ENCODE measurements at places on chromosomes 4 and X. TPM values are rescaled to one million over a fixed set of nuclear protein-coding genes. Genes with fewer than 3 reads are reported as not detected.

The ATP2B3 gene
- not detected for total RNA-seq

The PI4K2B gene
- total RNA-seq, result 15.3 TPM

The MAGEA9B gene
- total RNA-seq, result not detected

The WAS gene
- 110 TPM for total RNA-seq

The MTMR8 gene
- 8.3 TPM for total RNA-seq

The DCX gene
- not detected for total RNA-seq

The SLC6A8 gene
- 1.4 TPM for total RNA-seq

The RADX gene
- total RNA-seq, result 15.6 TPM

The CCDC110 gene
- 0.90 TPM for total RNA-seq

The SPIN2A gene
- total RNA-seq, result 2.2 TPM

The ADAMTS3 gene
- not detected for total RNA-seq

The PASD1 gene
- total RNA-seq, result not detected

The KLF8 gene
- 5.4 TPM for total RNA-seq

The MOSPD2 gene
- total RNA-seq, result 14.0 TPM

The VBP1 gene
- total RNA-seq, result 30.8 TPM

The SFRP2 gene
- not detected for total RNA-seq

The ODAPH gene
- not detected for total RNA-seq

The SMARCA1 gene
- total RNA-seq, result 0.26 TPM

The SPANXN4 gene
- total RNA-seq, result not detected

The PHEX gene
- 0.35 TPM for total RNA-seq

The NEXMIF gene
- total RNA-seq, result 1.2 TPM

The AR gene
- total RNA-seq, result 0.19 TPM

Data from CD4-positive, alpha-beta memory T cell (primary cell).